Activated naive CD4-positive, alpha-beta T cell treated with anti-CD3 and anti-CD28 coated beads, Interleukin-2, amount 50 U/mL, for 72 hours (primary cell): ENCODE measurements at places on chromosomes 6 and 20.

DNA sequence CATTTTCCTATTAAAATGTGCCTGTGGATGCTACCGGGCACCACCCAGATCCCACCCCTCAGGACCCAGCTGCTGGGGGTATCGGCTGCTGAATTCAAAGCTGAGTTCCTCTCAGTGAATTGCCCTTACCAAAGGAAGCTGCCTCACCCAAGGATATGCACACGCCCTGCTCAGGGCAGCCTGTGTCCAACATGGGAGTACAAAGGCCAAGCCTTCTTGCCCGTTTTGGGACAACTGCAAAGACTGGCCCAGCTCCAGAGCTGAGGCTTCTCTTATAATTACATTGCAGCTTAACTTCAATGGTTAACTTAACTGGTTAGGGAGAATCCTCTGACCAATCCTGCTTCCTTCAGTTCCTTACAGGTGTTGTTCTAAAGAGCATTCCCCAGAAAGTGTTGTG is 19.8 kb upstream of the FANCE start:
- no peak for DNase-seq

GRCh38 chr6:4521070-4521469 is 255.1 kb upstream of the CDYL start:
- DNase-seq: no peak

DNA sequence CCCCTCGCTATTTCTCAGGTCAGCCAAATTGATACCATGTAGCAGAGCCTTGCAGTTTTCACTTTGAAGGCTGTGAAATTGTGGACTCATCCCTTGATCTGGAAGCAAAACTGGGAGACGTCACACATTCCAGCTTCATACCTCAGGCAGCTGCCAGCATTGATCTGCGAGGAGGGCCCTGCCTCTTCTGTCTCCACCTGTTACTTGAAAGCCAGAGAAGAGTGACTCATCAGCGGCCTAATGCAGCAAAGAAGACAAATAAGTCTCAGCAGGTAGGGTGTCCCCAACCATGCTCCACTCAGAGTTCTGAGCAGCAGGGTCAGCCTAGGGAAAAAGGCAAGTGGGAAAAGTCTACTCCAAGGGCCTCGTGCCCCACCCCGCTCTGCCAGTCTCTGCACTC is 69.4 kb upstream of the BMP2 start:
- DNase-seq: no peak

GRCh38 chr6:157714153-157714490 is 108.9 kb upstream of the SNX9 start:
- no peak for DNase-seq

DNA sequence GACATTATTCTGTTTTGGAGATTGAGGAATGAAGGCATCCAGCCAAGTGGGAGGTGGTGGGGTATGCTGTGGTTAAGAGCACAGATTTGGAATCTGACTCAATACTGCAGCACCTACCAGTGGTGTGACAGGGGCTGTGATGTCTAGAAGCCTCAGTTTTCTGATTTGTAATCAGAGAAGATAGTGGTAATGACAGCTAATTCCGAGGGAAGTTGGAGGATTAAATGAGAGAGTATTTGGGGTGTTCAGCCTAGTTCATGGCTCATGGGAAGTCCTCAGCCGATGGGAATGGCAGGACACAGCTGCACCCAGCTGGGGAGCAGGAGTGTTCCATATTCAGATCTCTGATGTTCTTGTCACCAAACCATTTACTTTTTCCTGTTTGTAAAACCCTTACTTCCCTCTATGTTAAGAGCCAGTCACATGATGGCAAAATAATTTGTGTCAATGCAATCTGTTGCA is 9.3 kb downstream of the SLC9A8 start:
- DNase-seq: no peak

DNA sequence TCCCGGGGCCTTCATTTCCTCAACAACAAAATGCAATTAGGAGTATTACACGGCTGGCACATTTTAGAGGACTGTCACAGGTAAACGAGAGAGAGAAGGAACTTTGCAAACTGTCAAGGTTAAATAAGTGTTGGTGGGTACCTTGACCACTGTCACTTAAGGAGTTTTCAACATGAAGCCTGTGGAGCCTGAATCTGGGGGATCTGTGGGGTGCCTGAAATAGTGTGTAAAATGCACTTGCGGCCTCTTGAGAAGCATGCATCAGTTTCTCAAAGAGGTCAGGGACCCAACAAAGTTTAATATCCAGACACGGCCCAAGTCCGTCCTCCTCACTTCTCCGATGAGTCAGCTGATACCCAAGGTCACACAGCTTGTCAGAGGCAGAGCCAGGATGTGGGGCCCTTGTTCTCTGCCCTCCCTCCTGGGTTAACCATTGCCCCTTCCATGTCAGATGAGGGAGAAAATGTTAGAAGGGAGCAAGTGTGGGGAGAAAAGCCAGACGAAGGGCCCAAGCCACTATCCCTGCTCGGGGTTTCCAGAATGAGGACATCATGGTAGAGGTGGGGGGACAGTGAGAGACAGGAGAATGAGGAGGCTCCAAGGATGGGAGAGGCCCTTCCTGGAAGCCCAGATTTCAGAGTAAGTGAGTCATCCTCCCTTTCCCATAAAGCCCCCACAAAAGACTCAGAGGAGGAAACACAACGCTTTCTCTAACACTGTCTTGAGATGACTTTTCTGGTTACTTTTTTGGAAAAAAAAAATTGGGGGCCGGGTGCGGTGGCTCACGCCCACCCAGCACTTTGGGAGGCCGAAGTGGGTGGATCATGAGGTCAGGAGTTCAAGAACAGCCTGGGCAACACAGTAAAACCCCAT is 42.2 kb downstream of the C6orf132 start:
- DNase-seq: peak; percentile 15

DNA sequence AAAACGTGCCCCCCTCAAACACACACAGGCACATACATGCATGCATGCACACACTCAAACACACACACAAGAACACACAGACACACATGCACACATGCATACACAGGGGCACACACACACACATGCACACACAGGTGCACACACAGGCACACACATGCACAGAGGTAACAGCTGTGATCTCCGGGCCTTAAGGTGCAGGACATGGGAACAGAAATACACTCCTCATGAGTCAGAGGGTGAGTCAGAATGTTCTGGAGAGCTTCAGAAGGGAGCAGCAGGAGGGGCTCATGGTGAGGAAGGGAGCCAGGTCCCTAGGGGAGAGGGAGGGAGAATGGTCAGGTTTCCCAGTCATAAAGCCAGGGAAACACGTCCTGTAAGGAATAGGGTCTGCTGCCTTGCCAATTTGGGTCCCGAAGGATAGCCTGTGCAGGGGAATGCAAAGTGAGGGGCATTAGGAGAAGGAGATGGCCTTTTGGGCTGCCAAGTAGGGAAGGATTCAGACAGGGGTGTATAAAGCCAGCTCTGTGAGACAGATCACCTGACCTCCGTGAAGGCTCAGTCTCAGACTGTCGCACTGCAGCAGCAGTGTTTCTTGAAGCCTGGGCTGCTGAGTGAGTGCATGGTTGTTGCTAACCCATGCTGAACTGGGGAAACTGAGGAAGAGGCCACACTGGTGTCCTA is 123.9 kb downstream of the MAFB start:
- DNase-seq: no peak

DNA sequence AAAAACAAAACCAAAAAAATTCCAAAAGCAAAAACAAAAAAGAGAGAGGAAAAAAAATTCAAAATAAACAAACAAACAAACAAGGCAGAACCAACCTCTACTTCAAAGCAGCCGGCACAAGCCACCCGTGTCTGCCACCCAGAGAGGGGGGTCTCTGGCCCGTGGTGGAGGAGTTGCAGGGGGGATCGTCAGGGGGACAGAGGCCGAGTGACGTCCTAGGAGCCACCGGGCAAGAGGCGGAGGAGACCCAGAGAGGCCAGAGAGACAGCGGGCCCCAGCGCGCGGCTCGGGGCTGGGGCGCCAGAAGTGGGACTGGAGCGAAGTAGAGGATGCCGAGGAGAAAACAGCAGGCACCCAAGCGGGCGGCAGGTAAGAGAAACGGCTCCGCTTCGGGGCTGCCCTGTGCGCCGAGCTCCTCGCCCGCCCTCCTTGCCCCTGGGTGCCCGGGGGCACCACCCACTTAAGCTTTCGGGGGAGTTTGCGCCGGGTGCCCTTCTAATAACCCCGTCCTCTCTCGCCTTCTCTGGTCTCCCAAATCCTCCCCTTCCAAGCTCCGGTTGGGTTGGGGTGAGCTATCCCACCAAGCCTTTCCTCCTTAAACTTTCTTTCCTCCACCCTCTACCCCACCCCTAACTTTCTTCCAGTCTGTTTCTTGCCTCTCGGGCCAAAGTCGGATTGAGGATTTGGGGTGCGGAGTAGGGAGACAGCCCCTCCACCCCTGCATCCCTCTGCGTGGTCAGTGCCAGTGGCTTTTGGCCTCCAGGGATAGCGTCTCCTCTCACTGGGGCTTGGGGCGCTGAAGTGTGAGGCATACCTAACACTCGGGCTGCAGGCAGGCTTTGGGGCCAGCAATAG is 1.0 kb downstream of the TSHZ2 start:
- peak; percentile 63 for DNase-seq
